Sciatic nerve (tissue), 2 donors: ENCODE measurements at places on chromosomes 2 and 18. TPM values are rescaled to one million over a fixed set of nuclear protein-coding genes. Genes with fewer than 3 reads are reported as not detected.

The CTNNA2 gene
- total RNA-seq: 5.4 TPM

The RAB6D gene
- total RNA-seq: not detected

The ALPP gene
- total RNA-seq: not detected

The RAB10 gene
- total RNA-seq: 104 TPM

The POTEJ gene
- not detected for total RNA-seq

The SLC9A4 gene
- not detected for total RNA-seq

DNA sequence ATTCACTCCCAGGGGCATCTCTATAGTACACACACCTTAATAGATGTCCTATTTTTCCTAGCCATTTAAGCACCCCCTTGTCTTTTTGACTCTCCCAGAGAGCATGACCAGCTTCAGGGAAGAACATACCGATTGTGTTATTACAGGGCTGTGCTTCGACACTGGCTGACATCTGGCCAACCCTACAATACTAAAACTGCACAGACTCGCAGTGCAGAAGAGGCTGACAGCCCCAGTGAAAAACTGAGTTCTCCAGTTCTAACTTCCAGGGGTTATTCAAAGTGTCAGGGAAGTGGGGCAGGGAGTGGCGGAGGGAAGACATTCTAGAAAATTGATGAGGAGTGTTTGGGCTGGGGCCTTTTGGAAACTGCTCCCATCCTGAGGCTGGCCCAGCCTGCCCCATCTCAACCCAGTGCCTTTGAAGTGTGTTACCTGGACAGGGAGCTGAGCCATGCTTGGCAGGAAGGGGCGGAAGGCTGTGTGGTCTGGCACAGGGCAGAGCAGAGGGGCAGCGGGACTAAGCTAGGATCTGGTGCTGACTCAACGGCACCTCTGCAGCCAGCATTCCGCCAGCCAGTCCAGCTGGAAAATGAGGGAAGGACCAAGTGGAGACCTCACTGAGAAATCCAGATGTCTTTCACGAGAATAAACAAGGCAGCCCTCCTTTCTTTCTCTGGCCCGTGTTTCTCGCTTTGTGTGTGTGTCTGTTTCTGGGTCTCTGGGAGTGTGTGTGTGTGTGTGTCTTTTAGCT, 15.4 kb upstream of the IGFBP5 start:
- no peak for DNase-seq

DNA sequence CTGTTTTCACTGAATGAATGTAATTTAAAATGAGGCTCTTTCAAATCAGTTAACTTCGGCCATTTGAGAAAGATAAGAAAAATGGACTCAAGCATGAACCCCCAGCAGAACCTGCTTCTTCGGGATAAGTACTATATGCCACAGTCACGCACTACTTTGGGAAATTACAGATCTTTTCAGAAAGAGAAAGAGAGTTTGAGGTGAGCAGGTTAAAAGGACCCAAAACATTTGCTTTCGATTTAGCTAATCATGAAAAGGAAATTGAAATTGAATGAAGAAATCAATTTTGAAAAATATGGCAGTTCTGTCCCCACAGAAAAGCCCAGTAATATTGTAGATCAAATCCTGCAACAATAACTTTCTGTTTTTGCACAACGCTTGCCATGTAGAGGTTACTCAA, 156.9 kb downstream of the GRB14 start:
- DNase-seq: no peak

GRCh38 chr2:15808944-15809343, 131.4 kb upstream of the MYCN start:
- DNase-seq: no peak

GRCh38 chr2:166057370-166058164, 70.3 kb downstream of the SCN1A start:
- no peak for DNase-seq

GRCh38 chr2:45000921-45001868, 8.1 kb downstream of the SIX2 start:
- DNase-seq: no peak

DNA sequence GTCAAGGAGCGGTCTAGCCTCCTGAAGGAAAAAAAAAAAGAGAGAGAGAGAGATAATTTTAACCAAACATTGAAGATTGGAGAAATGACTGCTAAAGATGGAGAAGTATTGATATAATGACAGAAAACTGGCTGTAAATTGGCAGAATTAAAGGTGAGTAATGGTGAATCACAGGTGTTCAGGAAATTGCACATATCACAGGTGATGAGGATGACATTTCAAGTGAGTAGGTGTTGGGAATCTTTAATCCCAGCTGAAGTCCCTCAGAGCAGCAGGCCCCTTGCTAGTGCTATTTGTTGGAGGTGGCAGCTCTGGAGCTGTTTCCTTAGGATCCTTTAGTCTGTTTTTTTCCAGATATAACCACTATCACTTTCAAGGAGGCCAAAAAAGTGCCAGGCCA, 678.4 kb upstream of the VRK2 start:
- DNase-seq: no peak

DNA sequence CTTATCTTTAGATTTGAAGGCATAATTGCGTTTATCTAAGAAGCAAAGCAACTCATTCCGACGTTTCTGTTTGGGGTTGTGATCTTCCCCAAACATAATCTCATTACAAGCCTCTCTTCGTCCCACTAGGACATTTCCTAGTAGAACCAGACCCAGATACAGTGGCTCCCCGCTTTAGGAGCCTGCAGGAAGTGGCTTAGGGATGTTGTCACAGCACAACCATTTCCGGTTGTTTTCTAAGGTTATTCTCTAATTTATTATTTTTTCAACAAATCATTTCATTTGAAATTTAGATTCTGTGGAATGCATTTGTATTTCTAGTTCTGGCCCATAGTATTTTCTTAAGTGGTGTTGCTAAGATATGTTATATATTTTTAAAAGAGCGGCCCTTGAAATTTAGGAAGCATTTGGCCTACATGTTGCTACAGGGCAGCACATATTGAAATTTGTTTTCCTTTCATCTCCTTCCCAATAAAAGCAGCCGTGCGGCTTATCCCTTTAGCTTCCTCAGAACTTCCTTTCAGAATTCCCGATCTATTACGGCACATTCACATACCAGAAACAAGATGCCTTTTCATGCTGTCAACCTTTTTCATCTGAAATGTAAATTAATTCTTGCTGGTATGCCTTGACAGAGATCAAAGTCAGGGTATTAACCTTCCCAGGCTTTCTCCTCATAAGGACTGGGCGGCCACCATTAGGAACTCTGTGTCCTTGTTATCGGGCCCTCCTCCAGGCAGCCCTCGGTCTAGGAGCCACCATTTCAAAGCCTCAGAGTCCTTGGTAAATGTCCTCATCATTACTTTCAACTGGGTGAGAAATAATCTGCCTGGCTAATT, 210.9 kb upstream of the SP5 start:
- no peak for DNase-seq

GRCh38 chr2:128026448-128027277, 1.2 kb downstream of the SAP130 start:
- DNase-seq: no peak

GRCh38 chr2:18380321-18380720, 180.1 kb downstream of the RDH14 start:
- no peak for DNase-seq

GRCh38 chr2:169265591-169265990, 96.7 kb downstream of the LRP2 start:
- DNase-seq: no peak
